CD4-positive, alpha-beta T cell treated with Interferon alpha-2 for 1 hour (primary cell): ENCODE measurements at places on chromosomes 4 and X.

DNA sequence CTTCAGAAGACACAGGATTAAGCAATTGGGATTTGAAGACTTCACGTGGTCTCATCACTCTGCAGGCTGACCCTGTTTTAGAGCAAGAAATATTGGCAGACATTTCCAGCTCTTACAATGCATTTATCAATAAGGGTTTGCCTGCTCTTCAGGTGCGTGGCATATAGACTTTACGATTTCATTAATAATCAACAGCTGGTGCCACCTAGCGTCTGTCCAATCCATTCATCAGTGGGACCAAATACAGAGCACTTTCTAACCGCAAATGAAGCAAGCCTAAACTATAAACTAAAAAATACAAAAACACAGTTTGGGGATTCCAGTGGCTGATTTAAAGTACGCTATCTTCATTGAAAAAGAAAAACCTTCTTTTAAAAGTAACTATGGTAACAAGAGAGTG is 125.4 kb upstream of the DMD start:
- no peak for DNase-seq

GRCh38 chr4:116438981-116439729 is 646.2 kb downstream of the TRAM1L1 start:
- DNase-seq = no peak

DNA sequence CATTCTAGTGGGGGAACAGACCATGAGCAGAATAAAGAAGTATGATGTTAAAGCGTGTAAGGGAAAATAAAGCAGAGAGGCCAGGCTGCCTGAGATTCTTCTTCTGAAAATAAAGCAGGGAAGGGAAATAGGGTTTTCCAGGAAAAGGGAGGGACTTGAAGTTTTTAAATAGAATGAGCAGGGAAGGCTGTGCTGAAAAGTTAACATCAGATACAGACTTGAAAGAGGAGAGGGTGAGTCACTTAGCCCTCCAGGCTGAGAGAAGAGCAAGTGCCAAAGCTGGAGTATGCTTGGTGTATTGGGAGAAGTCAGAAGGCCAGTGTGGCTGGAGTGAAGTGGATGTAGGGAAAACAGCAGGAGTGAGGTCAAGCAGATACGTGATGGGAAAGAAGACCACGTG is 10.0 kb upstream of the PLK4 start:
- no peak for DNase-seq

DNA sequence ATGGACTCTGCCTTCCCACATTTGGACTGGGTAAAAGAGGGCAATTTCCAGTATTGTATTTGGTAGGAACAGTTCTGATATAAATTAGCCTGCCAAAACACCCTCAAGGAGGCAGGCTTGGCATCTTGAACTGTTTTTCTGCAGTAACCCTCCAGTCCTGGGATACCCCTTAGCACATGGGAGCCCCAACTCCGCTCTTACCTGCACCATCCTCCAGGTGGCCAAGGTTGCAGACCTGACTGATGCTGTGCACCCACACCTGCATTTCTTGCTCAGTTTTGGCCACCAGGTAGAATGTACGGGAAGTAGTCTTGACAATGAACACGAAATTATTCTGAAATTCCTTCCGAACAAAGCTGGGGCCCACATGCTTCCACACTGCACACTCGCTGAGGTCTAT is 35.1 kb downstream of the GAB3 start:
- no peak for DNase-seq

GRCh38 chr4:53141308-53141707 is 224.6 kb downstream of the SCFD2 start:
- DNase-seq = no peak

DNA sequence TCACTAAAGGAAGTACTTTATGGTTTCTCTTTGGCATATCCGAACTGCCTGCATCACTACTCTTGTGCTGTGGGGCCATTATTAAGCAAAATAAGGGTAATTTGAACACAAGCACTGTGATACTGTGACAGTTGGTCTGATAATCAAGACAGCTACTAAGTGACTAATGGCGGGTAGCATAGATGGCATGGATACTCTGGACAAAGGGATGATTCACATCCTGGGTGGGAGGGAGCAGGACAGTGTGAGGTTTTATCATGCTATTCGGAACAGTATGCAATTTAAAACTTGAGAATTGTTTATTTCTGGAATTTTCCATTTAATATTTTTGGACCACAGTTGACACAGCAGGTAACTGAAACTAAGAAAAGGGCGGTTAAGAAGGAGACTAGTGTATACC is 52.6 kb upstream of the CITED1 start:
- no peak for DNase-seq

- DNase-seq = no peak
Measured at GRCh38 chr4:3021627-3022026, 52.7 kb downstream of the HTT-AS start.

GRCh38 chr4:48947731-48948130 is 38.3 kb upstream of the CWH43 start:
- DNase-seq = no peak

DNA sequence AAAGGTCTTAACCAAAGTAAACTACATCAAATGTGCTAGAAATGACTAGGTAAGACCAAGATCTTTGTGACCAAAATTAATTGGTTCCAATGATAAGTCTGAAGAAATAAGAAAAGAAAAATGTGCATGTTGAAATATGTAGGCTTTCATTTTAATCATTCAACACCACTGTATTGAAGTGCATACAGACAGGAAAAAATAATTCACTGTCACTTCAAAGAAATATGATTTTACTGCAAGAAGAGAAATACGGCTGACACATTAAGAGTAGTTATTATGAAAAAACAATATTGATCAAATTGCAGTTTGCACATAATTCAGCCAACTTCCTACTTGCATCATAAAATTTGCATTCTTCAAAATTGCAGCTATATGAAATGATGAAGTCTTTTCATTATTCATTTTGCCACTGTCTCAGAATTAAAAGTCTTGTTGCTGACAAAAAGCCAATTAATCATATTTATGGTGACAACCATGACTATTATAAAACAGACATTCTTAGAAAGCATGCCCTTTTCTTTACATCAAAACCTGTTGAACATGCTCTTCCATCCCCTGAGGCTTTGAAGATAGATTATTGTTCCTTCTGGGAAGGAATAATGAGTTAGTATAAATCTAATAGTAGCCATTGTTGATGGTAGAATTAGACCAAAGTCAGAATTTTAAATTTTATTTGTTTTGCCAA is 405.9 kb upstream of the MAD2L1 start:
- DNase-seq = no peak

DNA sequence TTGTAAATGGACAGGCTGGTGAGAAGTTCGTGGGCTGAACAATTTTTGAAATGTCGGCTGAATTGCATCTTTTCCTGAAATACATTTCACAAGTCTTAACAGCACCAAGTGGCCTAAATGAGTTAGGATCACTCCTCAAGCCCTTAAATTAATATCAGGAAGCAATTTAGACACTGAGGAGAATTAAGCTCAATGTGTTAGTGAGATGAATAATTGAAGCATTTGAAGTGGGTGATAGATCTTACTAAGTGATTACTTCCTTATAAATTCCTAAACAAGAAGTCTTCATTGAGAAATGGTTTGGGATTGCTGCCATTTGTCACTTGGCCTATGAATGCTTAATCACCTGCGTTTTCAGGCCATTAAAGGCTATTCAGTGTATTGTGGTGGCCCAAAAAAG is 116.8 kb downstream of the NAA11 start:
- DNase-seq = no peak

DNA sequence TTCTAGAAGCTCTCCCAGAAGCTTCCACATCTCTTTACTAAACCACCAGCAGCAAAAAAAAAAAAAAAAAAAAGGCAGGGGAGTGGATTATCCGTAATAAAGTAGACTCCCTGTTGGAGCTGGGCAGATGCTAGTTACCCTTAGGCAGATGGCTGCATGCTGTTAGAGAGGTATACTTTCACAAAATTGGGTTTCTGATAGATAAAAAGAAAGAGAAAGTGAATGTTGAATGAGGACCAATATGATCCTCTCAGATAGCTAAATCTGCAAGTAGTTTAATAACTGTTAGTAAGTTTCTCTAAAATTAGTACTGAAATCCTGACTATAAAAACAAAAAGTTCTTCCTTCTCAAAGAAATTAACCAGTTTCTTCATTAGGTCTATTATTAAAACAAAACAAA is 195.4 kb downstream of the ANAPC10 start:
- DNase-seq = no peak

- no peak for DNase-seq
Measured at GRCh38 chrX:106649523-106650428, 38.0 kb downstream of the RADX start.

DNA sequence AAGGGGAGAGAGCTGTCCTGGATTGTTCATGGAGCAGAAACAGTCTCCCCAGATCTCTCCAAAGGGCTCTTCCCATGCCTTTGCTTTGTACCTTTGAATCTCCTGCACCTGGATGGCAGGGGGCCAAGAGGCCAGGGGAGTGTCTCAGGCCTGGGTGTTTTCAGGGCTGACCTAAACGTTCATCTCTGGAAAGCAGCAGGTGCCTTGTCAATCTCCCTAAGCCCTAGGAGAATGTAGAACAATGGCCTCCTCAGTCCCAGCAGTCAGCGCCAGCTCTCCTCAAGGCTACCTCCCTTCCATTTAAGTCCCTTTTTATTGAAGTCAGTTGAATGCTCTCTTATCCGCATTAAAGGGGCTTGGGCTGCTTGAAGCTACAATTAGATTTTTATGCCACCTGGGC is 31.2 kb upstream of the NSUN7 start:
- DNase-seq = no peak

- DNase-seq = no peak
Measured at GRCh38 chrX:82945332-82945731, 562.8 kb upstream of the POU3F4 start.

GRCh38 chrX:123493857-123494256 is 239.0 kb downstream of the THOC2 start:
- no peak for DNase-seq

DNA sequence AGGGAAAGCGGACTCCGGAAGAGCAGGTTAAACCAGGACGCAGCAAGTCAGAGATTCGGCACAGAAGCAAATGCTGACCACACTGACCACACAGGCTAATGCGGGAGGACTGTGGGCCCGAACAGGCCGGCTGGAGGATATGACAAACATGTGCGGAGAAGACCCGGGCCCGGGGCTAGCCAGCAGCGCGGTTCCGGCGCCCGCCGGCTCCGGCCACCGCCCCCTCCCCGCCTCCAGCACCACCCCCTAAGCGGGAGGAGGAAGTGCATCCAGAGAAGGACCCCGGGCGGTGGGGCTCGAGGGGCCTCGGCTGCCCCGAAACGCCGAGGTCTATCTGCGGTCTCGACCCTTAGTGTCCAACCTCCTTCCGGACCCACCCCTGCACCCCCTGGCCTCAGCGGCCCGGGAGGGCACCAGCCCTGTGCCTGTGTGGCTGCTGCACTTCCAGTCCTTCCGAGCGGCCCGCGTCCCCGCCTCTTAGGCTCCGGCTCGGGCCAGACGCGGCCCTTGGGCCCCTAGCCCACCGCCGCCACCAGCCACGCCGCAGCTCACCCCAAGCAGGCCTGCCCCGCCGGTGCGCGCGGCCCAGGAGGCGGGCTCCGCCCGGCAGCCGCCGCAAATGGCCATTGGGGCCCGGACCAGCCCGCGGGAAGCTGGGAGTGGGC is 2.1 kb downstream of the ELOVL6 start:
- DNase-seq = no peak

GRCh38 chrX:14777525-14777924 is 95.3 kb downstream of the FANCB start:
- no peak for DNase-seq

DNA sequence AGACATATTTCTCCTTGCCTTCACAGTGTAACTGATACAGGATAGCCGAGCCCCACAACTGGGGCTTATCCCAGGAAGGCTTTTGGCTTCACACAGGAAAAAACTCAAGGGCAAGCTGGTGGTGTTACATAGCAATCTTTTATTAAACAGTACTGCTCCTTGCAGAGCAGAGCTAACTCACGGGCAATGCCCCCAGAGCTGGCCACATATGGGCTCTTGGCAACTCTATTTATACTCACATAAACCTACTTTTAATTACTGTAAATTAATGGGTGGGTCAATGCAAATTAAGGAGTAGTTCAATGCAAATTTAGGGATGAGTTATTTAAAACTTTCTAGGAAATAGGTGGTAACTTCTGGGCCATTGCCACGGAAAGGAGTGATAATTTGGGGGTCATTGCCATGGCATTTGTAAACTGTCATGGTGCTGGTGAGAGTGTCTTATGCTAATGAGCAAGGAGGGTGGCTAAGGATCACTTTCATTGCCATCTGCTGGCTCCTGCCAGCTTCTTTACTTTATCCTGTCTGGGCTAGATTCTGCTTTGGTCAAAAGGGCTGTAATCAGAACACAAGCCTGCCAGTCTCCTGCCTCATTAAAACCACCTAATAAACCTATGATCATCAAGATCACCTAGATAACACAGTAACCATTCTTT is 288.8 kb downstream of the CENPC start:
- no peak for DNase-seq

GRCh38 chr4:164783976-164784375 is 30.0 kb downstream of the SMIM31 start:
- no peak for DNase-seq

DNA sequence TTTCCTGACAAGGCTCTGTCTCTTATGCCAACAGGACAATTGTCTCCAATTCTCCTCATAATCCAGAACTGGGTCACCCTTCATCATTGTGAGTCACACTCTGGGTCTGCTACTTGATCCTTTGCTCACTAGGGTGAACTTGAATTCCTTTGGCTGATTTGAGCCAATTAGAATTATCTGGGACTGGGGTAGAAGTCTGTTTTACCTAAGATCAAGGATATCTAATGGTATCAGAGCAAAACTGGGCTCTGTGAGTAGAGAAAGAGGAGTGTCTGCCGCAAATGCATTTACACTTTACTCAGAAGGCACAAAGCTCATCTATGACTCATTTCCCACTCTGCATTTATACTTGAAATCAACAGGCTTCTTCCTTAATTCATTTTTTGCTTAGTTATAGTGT is 72.6 kb downstream of the PITX2 start:
- DNase-seq = no peak

DNA sequence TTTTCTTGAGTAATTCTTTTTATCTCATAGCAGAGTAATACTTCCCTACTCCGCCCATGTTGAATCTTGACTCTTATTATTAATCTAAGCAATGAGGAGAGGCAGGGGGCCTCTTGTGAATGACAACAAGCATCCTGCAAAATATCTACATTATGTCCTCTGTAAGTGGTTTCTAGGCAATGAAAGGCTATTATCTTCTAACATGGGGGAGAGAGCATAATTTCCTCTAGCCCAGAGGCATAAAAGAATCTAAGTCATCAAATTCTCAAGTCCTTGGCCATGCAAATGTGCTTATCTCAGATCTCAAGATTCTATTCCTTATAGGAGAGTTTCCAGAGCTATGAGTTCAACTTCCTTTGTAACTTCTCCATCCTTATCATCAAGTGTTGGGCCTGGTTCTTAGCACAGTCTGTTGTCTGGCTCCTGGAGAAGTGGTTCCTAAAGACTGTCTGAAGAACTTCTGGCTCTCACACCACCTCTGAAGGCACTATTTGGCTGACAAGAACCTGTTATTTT is 423.1 kb upstream of the INTU start:
- DNase-seq = no peak

GRCh38 chr4:108881190-108881589 is 118.3 kb upstream of the ETNPPL start:
- DNase-seq = no peak

DNA sequence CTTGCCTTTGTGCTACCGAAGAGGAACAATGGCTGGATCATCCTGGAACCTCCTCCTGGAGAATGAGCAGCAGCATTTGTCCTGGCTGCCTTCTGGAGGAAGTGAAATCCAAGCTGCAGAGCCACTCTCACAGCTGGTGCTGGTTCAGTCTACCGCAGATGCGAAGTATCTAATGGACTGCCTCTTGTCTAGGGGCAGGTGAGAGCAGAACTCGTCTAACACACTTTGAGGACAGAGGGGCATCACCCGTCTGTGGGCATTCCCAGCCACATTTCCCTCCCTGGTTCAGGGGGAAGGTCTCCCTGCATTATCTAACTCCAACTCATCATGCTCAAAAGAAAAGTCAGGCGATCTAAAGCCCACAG is 338.2 kb upstream of the GATB start:
- no peak for DNase-seq
